ENCODE measurements at places on chromosomes 4 and X.

GRCh38 chr4:1246901-1247863, 1.7 kb downstream of the CTBP1 start:
- DNase-seq, result no peak

DNA sequence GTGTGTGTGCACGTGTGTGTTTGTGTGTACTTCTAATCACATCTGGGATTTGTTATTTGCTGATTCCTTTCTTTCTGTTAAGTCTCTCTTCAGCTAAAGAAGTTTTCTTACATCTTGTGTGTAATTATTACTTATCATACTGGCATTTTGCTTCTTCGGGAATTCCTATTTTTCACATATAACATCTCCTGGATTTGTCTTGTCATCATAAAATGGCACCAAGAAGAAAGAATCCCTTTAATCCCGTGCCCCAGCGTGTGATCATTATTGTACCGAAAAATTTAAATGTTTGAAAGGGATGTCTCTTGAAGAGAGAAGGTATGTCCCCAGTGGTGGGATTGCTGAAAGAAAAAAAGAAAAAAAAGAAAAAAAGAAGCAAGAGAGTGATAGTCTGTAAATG, 72.3 kb downstream of the ZFX start:
- no peak for DNase-seq

GRCh38 chr4:132344924-132345828, 803.9 kb upstream of the PCDH10 start:
- DNase-seq, result no peak

DNA sequence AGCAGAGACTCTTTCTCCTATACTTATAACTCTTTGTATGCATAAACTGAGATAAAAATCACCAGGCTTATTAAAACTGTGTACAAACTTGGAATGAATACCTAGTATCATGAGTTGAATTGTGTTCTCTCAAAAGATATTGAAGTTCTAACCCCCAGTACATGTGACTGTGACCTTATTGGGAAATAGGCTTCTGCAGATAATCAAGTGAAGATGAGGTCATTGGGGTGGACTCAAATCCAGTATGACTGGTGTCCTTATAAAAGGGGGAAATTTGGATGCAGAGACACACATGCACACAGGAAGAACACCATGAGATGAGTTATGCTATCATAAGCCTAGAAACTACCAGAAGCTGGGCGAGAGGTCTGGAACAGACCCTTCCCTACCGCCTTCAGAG, 26.2 kb downstream of the ZNF827 start:
- no peak for DNase-seq

DNA sequence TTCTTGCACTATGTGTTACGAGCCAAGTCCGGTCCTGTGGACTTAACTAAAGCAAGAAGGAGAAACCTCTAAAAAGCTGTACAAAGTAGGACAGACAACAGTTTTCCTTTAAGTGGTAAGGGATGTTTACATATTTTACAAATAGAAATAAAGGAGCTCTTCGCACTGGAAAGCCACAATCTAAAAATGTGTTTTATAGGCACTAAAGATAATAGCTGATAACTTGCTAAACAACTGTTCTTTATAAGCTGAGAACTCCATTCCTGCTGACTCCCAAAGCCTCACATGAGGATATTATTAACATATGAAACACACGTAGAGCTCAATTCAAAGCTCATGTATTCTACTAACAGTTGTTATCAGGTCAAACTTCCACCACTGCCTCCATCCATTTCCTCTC, 519.9 kb downstream of the INPP4B start:
- DNase-seq, result no peak

DNA sequence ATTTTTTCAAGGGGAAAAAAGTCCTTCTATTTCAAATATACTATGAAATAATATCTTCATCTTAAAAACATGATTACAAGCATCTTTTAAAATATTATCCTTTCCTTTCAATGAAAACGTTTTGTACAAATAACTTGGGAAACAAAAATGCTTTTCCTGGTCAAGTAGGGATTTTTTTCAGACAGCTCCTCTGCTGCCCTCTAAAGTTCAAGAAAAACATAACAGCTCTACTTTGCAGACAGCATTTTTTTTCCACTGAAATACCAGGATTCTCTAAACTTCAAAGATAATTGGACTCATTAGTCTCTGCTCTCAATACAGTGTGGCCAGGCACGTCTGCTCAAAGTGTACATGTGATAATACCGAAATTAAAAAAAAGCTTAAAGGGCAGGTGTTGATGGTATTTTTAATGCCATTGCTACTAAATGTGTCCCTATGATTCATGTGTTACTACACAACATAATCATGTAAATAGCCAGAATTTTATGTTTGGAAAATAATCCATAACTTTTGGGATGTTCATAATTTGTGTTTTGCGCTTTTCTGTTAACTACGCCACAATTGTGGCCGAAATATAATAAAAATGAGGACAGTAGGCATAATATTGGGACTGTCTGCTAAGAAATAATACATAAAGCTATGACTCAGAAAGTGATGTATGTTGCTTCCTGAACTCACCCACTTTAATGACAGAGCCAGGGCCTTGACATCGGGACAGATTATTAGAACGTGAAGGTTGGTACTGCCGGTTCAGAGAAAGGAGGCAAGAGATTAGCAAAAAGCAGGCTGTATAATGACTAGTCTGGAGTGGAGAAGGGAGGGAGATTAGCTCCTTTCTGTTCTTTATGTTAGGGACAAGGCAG, 478.9 kb downstream of the KCNIP4 start:
- peak; percentile 29 for DNase-seq

DNA sequence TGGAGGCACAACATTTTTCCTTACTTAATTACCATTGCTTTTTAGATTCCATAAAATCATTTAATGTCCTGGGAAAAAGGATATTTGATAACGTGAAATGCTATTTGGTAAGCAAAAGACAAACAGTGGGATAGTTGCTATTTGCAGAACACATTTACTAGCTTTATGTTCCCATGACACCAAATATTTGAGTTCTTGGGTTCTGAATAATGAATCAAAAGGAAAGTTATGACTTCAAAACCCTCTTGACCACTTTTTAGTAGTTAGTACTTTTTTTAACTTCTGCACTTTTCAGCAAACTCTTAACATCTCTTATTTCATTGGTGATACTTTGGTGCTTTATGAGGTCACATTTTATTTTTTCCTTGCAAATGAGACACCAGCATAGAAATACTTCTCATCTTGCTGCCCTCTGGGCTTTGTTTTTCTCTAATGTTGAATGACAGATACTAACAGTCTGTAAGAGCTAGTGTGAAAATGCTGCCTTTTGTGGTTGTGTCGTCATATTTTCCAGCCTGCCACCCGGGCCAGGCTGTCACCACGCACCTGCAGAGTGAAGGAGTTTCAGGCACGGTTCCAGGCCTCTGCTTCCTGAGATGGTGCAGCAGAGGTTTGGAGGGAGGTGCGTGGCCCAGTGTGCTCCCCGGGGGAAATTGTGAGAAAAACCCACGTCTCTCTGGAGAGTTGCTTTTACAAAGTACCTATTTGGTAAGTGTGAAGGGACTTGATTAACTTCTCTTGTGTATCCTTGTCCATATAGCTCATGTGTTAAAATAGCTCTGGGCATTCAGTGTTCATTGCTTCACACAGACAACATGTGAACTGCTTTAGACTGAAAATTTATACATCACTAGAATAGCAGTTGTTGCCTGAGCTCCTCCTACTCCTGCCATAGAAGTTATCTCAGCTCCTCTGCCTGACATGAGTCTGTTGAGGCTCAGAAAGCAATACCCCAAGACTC, 34.7 kb downstream of the MSL3 start:
- DNase-seq, result no peak

DNA sequence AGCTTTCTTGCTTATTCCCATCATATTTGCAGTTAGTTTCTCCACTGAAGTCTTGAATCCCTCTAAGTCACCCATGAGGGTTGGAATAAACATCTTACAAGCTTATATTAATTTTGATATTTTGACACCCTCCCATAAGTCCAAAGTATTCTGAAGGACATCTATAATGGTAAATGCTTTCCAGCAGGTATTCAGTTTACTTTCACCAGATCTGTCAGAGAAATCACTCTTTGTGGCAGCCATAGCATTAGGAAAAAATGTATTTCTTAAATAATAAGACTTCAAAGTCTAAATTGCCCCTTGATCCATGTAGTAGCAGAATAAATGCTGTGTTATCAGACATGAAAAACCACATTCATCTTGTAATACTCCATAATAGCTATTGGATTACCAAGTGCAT, 1371.7 kb upstream of the PABPC4L start:
- DNase-seq, result no peak

DNA sequence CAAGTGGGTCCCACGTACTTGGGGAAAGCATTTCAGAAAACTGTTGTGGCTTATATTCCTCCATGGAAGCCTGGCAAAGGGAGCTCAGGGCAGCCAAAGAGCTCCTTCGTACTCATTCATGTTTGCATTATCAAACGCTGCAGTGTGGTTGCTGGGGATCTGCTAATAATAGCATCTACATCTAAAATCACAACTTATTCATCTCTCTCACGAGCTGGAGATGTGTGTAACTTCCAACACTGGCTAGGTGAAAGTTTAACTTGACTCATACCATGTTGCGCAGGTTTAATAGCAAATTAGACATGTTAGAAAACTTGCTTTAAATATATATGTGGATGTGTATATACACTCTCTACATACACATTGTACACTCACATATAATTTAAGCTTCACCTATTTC, 415.1 kb downstream of the AFF2 start:
- DNase-seq, result no peak

All from pons (tissue), 1 donor.